ENCODE measurements at places on chromosomes 12 and 14.

- DNase-seq, result no peak
Measured at GRCh38 chr14:55129086-55129427, at the start of gene LGALS3. TSS of gene LGALS3 (plus strand) at chr14:55129252. CDS start at chr14:55137374, 8,122 bp downstream.

- no peak for DNase-seq
Measured at GRCh38 chr12:26557326-26557725, 275.7 kb downstream of the ITPR2 start.

DNA sequence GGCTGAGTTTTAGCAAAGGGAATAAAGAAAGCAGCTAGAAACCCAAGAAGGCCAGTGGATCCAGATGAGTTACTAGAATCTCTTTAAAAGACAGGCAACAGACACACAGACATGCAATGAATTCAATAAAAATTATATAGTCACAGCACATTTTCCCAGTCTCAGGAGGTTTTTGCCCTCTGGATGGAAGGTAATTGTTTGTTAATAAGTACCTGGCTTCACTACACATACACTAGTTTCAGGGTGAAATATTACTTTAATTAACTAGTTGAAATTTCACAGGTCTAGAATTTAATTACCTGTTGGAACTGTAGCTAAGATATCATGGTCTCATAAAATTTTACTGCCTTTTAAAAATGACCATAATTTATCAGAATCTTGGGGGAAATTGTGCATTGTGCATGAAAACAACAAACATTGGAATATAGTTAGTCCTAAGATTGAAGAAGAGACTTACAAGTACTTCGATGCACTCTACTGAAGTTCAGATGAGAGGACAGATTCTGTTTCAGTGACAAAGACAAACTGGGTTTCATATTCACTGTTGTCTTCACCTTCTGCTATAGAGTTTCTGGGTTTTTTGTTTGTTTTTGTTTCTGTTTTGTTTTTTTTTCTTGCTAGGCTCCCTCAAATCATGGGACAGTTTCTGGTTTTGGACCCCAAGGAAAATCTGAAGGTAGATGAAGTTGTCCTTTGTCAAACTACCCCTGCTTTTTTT lies 277.0 kb upstream of the GARIN6 start:
- DNase-seq, result no peak

DNA sequence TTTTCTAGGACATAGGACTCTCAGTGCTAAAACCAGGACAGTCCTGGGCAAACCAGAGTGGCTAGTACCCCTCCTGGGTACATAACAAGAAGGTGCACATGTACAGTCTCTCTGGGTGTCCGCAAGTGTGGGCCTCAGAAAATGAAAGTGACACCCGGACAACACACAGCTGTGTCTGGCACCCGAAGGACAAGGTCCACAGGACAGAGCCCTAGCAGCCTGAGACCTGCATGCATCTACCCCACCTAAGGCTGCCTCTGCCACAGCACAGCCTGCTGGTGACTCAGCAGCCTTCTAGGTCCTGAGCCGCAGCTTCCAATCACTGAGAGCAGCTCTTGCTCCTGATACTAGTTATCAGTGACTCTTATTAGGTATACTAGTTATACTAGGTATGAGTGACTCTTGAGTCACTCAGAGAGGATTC lies 784.1 kb upstream of the TBX3 start:
- no peak for DNase-seq

DNA sequence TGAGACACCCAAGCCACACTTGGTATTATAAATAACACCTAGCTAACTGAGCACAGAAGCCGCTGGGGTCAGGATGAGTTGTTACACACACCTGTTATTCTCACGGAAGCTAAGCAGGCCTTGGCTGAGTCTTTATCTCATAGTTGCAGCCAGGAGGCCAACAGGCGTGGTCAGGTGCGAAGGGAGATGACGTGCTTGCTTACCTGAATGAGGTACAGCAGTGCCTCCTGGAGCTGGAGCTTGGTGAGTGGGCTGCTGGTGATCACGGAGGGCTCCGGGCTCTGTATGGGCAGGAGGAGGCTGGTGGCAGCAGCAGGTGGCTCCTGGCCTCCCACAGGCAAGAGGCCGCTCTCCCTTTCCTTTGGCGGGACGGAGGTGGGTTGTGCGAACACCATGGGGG lies 30.4 kb upstream of the CACNA2D4 start:
- no peak for DNase-seq

GRCh38 chr12:49929581-49929980 lies 21.0 kb upstream of the AQP2 start:
- DNase-seq, result no peak

- no peak for DNase-seq
Measured at GRCh38 chr12:110790301-110790700, 47.6 kb upstream of the PPP1CC start.

GRCh38 chr12:128079446-128079845 lies 187.5 kb upstream of the TMEM132C start:
- DNase-seq, result no peak

GRCh38 chr14:94946244-94946643 lies 176.3 kb upstream of the GSC start:
- DNase-seq, result no peak

DNA sequence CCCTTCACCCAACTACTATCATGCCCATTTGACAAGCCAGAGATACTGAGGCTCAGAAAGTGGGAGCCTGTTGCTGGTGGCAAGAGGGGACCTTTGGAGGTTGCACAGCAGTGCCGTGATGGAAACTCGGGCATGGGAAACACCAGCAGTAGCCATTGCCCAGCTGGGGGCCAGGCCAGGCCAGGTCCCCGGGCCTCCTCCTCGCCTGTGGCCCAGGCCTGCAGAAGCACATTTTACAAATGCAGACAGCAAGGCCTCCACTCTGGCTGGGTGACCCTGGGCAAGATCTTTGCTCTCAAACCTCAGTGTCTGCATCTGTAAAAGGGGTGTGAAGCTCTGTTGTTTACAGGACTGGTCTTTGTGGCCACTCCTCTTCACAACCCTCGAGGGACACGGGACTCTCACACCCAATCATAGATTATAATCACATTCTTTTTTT lies 4.5 kb upstream of the SH2B3 start:
- DNase-seq, result no peak

DNA sequence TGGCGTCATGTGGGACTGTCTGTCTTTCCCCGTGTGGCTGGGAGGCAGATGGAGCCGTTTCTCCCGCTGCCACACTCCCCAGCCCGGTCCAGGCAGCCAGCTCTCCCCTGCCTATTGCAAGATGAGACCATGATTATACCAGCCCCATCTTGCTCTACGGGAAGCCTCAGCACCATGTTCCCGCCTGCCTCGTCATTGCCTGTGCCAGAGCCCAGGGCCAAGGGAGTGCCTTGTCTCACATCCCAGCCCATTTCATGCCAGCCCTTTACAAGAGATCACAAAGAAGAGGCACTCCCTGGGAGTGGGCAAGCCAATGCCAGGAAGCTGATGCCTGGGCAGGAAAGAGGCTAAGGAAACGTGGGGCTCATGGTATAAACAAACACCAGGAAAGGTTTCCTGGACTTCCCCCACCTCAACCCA lies 23.9 kb downstream of the GPR68 start:
- no peak for DNase-seq

GRCh38 chr14:37170993-37171392 lies 1.4 kb downstream of the SLC25A21 start:
- no peak for DNase-seq

- no peak for DNase-seq
Measured at GRCh38 chr12:537772-538171, 78.0 kb downstream of the B4GALNT3 start.

DNA sequence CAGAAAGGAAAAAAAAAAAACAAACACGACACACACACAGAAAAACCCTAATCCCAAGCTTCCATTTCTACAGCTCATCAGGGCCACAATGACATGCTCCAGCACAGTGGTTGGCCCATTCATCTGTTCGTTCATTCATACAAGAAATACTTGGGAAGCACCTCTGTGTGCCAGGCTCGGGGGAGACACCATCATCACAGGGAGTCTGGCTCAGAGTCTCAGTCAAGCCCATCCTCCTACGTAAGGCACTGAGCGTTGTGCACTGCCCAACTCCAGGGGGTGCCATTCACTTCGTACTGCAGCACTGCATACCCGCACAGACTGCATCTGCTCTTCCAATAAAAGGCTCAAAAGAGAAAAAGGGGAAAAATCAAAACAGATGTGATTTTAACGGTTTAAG lies 15.3 kb downstream of the VPS37B start:
- no peak for DNase-seq
